Stimulated activated naive B cell treated with anti-CD40 and anti-IgM and Interleukin-4, amounts not matched to agents 10 μg/mL and 1 μg/mL and 100 μg/mL, for 72 hours (primary cell): ENCODE measurements at places on chromosomes 7 and 10.

GRCh38 chr7:117673839-117674238, 194.0 kb downstream of the CFTR start:
- DNase-seq, result no peak

DNA sequence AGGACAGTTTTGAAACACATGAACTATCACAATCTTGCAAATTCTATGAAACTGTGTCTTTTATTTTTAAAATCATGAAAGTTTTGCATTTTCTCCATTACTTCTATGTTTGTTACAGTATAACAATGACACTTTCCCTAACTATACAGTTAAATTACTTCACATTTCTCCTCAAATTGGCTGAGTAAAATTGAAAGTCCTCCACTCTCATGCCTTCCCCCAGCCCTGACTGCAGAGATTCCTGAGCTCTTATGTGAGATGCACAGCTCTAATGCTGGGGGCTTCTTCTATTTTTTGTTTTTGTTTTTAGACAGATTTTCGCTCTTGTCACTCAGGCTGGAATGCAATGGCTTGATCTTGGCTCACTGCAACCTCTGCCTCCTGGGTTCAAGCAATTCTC, 22.7 kb upstream of the MAP3K8 start:
- no peak for DNase-seq

DNA sequence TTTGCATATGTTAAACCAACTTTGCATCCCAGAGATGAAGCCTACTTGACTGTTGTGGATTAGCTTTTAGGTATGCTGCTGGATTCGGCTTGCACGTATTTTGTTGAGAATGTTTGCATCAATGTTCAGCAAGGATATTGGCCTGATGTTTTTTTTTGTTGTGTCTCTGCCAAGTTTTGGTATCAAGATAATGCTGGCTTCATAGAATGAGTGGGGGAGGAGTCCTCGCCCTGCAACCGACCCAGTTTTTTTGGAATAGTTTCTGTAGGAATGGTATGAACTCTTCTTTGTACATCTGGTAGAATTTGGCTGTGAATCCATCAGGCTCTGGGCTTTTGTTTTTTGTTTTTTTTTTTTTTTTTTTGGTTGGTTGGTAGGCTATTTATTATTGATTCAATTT, 147.9 kb downstream of the AHR start:
- no peak for DNase-seq

GRCh38 chr10:78929541-78929940, 139.2 kb upstream of the ZMIZ1 start:
- no peak for DNase-seq

DNA sequence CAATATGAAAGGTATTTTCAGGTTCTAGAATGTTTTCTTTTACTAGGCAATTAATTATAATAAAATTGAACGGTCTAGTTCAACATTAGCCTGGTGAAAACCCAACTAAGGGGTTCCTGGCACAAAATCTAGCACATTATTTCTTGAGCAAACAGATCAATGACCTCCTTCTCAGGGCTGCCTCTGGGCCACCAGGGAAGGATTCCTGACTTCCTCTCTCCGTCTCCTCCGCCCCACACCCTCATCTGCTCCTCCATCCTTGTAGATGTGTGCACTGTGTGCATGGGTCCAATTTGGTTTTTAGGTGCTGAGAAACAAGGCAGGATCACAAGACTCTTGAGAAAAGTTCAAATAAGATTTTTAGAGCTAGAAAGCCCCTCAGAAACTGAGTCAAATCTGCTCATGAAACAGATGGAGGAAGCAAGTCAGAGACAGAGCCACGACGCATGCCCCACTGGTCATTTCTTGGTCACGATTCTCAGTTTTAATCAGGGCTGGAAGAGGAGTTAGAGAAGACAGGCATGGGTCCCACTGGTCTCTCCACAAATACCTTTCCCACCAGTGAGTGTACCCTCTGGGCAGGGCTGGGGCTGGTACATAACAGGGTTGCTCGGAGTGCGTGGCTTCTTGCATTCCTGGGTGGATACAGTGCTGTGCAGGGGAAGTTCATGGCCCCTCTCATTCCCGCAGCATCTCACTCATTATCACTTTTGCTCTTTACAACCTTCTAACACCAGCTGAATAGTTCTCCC, 3.8 kb downstream of the TRPV6 start:
- no peak for DNase-seq

GRCh38 chr10:5945561-5946418, 31.6 kb downstream of the IL15RA start:
- no peak for DNase-seq

GRCh38 chr7:12119620-12120303, 91.3 kb upstream of the TMEM106B start:
- DNase-seq, result no peak

- DNase-seq, result no peak
Observed at GRCh38 chr7:55034776-55035175, 16.0 kb downstream of the EGFR start.

GRCh38 chr10:132476146-132477065, 61.2 kb upstream of the INPP5A start:
- no peak for DNase-seq

GRCh38 chr7:40918701-40919271, 784.0 kb downstream of the SUGCT start:
- DNase-seq, result no peak

- DNase-seq, result no peak
Observed at GRCh38 chr7:86844608-86845007, 200.9 kb downstream of the GRM3 start.

DNA sequence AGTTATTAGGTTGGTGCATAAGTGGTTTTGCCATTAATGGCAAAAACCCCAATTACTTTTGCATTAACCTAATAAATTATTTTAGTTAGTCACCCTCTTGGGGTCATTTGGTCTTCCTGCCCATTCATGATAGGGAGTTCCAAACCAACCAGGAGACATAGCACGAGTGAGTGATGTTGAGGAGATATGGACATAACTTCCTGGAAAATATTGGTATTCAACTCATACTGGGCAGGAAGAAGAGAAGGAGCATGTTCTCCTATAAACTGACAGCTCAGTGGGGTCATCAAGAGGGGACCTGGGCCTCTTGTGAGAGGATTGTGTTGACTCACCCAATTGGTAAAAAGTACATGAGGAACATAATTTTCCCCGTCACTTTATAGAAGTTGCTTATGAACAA, 23.7 kb downstream of the SPAG6 start:
- no peak for DNase-seq

DNA sequence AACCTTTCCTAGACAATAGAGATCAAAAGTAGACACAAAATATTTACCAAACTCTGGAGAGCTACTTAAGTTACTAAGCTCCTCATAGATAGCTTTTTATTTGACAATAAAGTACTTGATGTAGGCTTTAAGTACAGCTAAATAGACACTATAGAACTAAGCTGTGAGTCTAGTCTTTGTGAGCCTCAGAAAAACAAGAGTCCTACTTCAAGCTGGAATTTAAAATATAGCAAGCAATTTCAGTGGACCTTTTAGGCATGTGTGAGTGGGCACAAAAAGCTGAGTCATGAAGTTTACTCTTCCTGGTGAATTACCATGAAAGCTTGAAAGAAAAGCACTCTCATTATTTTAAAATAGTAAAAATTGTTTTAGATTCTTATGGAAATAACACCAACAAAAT, 76.1 kb downstream of the ADD3 start:
- DNase-seq, result no peak

DNA sequence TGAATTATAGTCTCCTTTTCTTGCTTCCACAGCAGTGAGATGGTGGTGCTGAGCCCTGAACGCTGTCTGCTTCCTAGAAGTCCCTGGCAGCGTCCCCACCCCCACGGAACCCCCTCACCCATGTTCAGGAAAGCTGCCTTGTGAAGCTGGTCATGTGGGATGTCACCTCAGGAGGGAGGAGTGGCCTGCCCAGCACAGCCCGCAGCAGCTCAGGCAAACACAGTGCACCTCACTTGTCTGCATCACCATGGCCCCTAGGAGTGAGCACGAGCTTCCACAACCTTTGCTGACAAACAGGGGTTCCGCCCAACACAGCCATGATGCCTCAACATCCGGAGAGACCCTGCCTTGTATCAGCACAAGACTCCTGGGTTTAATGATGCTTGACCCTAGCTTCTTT, 508.9 kb downstream of the RPS24 start:
- no peak for DNase-seq

DNA sequence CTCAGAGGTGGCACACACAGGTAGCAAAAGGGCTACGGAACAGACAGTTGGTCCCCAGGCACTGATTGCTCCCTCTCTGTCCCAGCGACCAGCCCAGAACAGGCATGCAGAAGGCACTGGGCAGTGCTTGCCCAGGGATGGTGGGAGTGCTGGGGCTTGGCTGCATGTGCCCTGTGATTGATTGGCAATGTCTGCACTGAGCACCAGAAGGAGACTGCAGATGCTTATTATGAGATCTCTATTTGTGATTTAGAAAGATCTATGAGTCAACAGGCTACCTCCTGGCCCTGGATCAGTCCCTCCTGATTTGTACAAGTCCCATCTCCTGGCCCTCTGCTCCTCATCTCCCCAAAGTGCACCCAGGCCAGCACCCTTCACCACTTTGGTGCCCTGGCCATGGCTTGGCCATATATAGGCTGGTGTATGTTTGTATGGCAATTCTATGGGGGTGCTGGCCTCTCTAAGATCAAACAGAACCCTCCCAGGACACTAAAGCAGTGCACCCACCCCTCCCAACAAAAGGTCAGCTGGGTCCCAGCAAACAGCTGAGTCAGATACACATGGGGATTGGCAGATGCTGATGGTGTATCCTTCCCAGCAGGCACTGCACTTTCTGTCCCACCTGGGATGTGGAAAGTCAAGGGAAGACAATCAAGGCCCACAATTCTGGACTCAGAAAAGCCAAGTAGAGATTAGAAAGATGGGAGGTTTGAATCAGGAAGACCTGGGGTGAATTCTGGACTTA, 30.9 kb downstream of the CAMK2B start:
- DNase-seq, result no peak

- peak; percentile 53 for DNase-seq
Observed at GRCh38 chr7:2608921-2609411, 22.8 kb upstream of the TTYH3 start.
